ENCODE measurements at places on chromosomes 4 and X.

DNA sequence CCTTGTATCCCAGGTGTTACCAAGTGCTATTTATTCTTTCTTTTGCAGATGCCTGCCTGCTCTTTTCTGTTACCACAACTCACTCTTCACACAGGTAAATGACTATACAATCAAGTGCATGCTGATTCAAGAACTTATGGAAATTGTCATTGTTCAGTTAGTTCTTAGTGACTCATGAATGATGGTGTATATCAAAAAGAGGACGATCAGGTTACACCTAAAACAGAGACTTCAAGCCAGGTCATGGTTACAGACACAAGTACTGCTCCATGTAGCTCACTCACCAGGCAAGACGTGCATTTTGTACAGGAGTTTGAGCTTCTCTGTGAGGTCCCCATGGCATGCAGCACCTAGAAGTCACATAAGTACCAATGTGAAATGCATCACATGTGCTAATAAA, 59.3 kb upstream of the UCP1 start:
- DNase-seq, result no peak

DNA sequence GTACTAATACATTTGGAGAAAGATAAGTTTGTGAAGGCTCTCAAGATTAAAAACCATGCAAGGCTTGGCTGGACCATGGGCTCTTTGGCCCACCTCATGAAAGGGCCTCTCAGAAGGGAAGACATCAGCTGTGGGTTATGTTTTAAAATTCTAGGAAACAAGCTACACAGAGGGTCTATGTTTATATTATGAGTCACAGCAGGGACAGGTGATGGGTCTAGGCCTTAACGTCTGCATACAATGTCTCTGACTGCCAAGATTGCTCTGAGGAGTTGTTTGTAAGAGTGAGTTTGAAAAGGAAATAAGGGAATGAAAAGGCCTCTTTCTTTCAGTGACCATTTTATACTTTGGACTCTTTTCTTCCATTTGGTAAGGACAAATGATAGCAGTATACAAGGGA, 77.0 kb upstream of the ARMCX2 start:
- DNase-seq, result no peak

DNA sequence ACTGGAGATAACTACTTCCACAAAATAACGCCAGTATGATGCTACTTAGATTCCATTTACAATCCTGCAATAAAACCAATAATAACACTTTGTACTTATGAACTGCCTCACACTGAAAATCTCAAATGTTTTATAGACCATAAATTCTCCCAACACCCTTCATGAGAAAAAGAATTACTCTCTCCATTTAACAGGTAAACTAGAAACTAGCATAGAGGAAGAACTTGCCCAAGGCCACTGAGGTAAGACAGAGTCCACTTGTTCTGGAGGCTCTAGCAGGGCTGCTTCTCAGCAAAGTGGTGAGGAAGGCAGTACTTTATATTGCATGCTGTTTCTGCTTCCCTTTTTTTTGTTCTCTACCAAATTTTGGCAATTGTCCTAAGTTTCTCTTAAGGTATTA, 11.5 kb upstream of the BMP3 start:
- no peak for DNase-seq

- DNase-seq, result no peak
These were observed 14.6 kb downstream of the CXCL8 start for GRCh38 chr4:73754934-73755333.

DNA sequence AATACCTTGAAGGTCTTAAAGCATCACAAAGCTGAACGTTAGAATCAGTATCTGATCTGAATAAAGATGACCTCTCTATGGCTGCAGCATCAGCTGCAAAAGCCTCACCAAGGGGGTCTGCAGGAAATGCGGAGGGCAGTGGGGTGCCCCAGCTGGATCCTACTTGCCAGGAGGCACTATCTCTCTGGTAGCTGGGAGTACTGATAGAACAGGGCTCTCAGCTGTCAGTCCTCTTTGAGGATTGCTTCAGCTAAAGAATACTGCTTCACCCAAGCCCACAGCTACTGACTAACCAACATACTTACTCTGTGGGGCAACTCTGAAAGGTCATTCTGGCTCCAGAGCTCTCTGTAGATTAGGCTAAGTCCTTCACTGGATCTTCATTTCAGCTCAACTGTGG, 112.5 kb upstream of the ZFP42 start:
- no peak for DNase-seq

DNA sequence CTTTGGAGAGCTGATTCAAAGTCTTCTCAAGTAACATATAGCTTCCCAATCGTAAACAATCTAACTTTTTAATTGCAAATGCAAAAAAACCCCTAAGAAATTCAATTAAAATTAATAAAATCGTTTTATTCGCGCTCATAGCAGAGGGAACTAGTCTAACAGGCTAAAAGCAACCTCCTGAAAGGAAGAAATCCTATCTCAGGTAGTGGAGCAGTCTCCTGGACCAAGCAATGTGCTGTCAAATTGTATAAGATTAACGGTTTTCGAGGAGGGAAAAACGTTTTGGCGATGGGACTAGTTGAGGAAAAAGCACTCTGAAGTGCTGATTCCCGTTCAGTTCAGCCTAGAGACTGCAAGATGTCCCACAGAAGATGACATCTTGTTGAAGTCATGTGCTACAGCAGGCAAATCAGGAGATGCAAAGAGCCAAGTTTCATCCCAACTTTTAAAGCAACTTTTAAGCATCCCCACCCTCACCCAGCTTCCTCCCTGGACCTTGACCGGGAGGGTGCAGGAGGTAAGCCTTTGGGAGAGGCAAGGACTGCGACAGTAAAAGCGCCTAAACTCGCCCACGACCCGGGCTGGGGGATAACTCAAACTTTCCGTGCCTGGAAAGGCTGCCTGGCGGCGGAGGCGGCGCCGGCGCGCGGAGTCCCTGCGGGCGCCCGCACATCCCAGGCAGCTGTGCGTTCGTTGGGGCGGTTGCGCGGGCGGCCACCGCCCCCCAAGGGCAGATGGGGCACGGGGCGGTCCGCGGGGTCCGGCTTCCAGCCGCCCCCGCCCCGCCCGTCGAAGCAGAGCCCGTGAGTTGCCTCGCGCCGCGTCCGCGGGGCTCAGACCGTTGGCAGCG, 784 bp downstream of the MAP7D3 start:
- DNase-seq, result no peak

DNA sequence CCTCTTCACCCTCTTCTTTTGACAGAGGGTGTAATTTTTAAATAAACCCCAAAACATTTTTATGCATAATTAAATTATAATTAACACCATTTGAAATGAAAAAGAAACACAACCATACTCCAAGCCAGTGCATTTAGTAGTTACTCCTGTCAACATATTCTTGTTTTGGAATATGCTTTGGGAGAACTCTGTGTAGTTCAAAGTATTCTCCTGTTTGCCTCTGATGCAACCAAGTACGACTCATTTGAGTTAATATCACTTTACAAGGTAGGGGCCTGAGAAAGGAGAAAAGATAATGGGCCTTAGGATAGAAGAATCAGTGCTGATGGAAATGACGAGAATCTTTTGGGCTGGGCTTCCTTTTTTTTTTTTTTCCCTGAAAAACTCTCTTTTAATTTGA, 2.7 kb downstream of the PTPN13 start:
- DNase-seq, result peak; percentile 6

DNA sequence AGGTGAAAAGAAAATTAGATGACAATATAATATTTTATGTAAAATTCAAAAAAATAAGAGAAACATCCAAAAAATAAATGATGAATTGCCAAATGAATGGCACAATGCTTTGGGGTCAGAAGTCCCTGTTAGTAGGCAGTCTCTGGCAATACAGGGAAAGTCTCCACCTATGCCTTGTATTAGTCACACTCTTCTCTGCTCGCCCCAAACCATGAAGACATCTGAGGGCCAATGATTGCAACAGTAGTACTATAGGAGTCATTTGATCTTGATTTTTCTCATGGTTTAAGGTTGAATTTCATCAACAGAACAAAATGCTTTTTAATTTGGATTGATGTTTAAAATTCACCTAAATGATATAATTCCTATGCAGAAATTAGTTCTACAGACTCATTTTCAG, 3.9 kb upstream of the PRSS12 start:
- no peak for DNase-seq

GRCh38 chr4:31701256-31701655, 981.1 kb downstream of the PCDH7 start:
- no peak for DNase-seq

- DNase-seq, result no peak
These were observed 304.7 kb upstream of the FTHL17 start for GRCh38 chrX:31376408-31377022.

DNA sequence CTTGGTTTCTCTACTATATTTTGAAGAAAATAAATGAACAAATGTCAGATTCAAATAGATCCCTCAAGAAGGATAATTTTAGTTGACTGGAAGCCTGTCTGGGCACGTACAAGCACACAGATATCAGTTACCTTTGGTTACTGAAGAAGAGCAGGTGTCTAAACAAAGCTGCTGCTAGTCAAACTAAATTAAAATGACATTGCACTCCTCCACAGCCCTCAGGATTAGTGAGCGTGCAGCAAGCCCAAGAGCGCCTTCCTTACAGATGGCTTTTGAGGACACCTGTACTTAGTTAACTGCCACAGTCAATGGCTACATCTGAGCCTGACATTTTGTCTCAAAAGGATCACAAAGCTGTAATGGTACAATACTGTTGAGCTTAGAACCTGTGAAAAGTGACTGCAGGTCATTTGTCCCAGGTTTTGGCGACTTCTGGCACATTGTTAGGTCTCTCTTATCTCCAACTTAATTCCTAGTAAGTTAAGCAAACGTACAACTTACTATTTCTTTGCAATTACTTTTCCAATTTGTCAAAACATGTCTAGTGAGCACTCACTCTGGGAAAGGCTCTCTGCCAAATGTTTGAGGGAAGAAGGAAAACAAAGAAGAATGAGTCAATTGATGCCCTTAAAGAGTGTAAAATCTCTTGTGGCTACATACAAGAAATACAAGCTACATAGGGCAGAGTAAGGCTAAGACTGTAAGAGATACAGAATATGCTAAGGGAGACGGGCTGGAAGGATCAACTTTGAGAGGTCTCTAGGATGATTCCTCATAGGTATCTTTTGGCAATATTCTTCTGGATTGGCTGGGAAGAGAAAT, 25.6 kb upstream of the DAPP1 start:
- no peak for DNase-seq

GRCh38 chr4:139884438-139884837, 218.8 kb downstream of the MGST2 start:
- no peak for DNase-seq

DNA sequence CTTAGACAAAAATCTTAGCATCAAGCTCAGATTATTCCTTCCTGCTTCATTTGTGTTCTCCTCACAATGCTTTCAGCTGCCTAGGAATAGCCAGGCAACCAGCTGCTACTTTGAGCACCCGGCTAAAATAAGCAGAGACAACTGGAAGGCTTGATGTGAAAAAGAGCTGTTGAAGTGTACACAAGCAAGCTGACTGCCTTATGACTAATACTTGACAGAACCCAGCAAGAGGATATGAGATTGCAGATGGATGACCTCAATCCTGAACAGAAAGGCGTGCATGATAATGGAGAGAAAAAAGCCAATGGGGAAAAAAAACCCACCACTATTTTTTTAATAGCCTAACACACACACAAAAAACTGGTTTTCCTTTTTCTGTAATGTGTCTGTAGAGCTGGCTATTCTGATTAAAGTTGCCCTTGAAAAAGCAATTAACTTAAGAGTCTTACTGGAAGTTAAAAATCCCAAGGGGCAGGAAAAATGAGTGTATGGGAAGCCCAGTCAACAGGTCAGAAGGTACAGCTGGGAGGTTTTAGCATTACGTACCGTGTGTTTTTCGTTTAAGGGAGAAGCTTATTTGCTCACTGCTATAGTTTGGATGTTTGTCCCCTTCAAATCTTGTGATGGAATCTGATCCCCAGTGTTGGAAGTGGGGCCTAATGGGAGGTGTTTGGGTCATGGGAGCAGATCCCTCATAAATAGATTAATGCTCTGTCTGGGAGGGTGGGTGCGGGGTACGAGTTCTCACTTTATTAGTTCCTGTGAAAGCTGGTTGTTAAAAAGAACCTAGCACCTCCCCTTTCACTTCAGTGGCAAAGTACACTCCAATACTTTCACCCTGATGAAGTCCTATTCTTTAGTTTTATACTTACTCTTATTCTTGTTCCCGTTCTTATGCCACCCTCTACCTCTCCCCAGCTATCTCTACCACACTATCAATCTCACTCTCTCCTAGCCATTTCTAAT, 37.1 kb upstream of the HERC6 start:
- DNase-seq, result peak; percentile 46

GRCh38 chr4:46586566-46586965, 196.6 kb upstream of the GABRA2 start:
- no peak for DNase-seq

DNA sequence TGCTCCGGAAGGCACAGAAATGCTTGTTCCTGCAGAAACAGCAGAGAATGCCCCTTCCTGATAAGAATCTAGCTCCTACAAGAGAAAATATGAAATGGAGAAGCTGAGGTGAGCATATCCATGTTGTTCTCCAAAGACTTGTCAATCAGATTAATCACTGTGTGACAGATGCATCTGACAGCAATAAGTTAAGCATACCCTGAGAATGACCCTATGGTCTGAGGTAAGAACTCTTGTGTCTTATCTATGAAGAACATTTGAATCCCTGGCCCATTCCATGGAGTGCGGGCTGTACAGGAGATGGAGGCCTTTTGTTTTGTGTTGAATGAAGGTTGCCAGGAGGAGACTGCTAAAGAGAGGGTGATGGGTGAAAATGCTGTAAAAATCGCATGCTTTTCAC, 21.5 kb upstream of the ASB5 start:
- DNase-seq, result no peak

- DNase-seq, result no peak
These were observed 89.7 kb downstream of the ZNF718 start for GRCh38 chr4:213971-214370.

- DNase-seq, result no peak
These were observed 66.5 kb downstream of the SHROOM4 start for GRCh38 chrX:50747471-50747900.

DNA sequence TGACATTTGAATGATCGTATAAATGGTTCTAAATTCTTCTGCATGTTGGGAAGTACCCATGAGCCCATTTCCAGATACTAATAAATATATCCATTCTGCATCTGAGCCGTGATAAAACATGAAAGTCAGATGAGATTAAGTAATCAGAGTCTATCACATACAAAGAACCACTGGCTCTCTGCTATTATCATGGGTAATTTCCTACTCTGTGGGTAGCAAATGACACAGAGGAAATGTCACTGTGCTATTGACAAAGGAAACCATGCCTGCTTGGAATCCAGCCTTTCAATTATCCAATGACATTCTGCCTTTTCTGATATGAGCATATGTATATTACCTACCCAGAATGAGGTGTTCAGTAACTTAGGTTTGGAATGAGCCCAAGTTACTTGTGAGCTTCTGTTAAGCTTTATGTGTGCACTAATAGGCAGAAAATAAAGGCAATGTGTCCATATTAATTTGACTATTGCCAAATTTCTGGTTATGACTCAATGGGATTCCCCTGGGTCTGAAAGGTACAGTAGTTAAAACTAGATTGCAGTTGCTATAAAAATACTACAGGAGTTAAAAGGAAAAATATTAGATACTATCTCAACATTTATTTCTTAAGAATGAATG, 238.7 kb upstream of the KCNIP4 start:
- no peak for DNase-seq

Measured in HTR-8/SVneo (cell line).